ENCODE measurements at places on chromosomes 4 and X.

DNA sequence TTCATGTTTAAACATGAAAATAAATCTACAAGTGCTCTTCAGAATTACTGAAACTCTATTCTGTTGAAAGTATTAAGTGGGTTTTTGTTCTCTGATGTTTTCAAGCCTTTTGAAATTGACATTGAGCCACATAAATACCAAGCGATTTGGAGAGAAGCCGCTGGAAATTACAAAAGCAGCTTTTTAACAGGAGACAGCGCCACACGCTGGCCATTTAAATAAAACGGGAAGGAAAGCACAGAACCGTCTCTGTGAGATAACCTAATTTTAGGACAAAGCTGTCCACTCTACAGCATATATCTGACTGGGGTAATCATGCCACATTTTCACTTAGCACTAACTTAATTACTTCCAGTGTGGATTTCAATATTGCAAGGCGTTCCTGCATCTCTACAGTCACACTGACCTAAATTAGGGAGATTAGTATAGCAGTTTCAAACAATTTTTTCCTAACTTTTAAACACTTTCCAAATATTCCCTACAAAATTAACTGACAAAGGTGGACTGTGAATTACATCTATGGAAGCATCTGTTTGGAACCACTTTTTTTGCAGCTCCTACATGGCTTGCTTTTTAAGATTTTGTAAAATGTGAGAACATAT lies 6.8 kb upstream of the ANOS1 start:
- DNase-seq, result peak; percentile 18

DNA sequence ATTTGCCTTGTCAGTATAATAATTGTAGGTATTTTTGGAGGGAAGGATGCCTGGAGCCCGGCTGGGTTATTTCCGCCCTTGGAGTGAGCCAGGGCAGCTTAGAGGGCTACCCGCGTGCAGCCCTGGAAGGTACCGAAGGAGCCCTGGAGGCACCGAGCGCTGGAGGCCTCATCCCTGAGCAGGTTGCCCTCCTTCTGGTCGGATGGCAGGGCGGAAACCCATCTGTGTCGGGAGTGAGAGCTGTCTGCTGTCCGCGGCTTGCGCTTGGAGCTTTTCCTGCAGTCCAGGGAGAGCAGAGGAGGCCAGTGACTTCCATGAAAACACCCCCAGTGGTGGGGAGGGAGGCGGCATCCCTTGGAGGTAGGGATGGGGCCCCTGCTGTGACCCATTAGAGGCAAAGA lies 122.1 kb downstream of the TBL1X start:
- DNase-seq, result no peak

DNA sequence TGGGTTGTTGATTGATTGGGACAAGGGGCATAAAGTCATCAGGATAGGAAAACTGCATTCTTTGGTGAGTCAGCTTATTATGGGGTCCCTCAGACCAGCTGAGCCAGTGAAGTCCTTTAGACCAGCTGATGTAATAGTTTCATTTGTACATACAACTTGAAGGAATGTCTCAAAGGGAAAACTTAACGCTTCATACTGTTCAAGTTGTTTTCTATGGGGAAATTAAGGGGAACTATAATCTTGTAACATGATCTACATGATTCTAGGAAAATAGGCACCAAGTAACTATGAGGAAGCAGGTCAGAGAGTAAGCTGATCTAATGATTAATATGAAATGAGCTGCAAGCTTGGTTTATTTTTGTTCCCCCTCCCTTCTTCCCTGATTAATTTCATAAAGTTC lies 175.1 kb upstream of the GRID2 start:
- DNase-seq, result no peak

- DNase-seq, result no peak
These were observed 16.8 kb downstream of the SH3BP2 start for GRCh38 chr4:2809610-2810180.

- DNase-seq, result no peak
These were observed 190.8 kb upstream of the GK2 start for GRCh38 chr4:79598801-79599200.

DNA sequence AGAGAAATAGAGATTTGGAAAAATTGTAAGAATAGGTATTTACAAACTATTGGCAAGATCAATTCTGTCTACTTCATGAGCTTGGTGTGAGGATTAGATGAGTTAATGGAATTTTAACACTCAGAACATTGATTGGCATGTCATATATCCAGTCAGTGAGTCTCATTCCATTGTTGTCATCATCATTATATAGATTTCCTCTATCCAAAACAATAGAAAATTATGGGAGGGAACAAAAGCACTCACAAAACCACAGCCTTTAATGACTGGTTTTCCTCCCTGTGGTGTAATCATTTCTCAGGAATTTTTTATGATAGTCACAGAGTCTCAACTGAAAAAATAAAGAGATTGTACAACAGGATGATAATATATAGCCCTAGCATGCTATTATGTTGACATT lies 21.1 kb downstream of the KLHL5 start:
- peak; percentile 50 for DNase-seq

DNA sequence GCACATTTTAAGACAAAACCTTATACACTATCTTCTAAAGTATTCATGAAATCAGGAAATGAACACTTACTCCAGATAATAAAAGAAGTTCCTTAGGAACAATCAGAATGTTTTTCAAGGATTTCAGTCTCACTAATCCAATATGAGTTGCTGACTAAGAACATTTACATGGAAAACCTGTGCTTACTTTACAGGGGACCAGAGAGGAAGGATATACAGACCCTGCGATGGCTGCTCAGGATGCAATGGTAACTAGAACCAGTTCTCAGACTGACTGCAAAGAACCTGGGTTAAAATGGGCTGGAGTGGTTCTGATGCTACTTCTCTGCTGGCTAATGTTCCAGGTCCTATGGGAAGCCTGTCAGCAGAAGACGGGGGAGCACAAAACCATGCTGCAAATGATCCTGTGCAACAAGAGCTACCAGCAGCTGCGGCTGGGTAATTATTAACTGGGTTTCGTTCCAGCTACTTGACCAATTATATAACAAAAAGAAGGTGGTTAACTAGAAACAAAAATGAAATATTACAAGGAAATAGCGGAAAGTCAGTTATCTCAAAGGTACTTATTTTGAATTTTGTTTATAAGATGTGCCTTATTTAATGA lies 85.3 kb downstream of the ANXA10 start:
- no peak for DNase-seq

GRCh38 chr4:52856801-52857200 lies 5.3 kb upstream of the RASL11B start:
- no peak for DNase-seq

DNA sequence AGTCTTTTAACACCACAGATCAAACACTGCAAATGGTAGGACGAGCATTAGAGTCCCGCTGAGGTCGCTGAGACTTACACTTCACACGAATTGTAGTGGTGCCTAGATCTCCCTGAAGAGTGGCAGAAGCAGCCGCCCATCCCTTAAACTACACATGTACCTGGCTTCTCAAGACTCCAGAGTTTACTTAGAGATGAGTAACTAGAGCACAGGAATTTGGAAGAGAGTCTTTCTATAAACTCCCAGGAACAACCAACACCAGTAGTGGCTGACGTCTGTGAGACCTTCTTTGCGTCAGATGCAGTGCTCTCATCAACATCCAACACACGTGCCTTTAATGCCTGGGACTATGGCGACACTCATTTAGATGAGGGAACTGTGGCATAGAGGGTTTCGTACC lies 12.6 kb downstream of the SORBS2 start:
- DNase-seq, result no peak

GRCh38 chr4:1735215-1735614 lies 13.9 kb downstream of the TACC3 start:
- no peak for DNase-seq

GRCh38 chr4:109171070-109171469 lies 131.4 kb downstream of the COL25A1 start:
- no peak for DNase-seq

DNA sequence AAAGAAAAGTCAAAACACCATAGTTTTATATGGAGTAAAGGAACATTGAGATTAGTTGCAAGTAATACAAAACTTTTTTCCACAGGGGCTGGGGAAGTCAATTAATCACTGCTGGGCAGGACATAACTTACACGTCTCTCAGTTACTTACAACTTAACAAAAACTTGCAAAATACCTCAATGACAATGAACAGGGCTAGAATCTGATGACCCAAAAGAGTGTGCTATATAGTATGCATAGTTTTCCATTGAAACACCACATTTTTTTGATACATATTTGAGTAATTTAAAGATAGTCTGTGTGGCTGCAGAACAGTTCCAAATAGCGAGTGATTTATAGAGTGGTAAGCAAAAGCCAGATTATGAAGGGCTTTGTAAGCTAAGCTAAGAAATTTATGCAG lies 172.3 kb upstream of the TRPC5 start:
- no peak for DNase-seq

GRCh38 chr4:5998333-5998936 lies 19.8 kb downstream of the C4orf50 start:
- peak; percentile 50 for DNase-seq

DNA sequence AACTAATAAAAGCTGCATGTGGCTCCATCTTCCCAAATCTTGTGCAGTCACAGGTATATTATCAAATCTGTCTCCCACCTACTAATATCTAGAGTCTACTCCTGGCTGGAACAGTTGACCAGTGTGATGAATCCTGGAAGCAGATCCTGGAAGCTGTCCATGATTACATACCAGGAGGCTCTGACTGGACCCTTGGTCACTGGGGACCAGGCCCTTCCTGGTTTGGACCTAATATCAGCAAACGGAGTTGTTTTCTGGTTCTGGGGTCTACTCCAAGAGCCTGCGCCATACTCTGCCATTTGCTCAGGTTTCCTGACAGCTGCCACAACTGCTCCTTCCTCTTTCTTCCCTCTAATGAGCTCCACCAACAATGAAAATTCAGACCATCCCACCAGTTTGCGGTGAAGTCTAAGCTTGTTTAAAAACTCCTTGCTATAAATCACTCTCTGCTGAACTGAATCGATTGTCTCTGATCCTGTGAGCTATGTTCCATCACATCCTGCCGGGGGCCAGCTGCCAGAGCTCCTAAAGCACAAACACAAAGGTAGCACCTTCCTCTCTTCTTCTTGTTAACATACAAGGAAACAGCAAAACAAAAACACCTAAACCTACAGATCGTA lies 114.2 kb downstream of the PALLD start:
- DNase-seq, result peak; percentile 49

DNA sequence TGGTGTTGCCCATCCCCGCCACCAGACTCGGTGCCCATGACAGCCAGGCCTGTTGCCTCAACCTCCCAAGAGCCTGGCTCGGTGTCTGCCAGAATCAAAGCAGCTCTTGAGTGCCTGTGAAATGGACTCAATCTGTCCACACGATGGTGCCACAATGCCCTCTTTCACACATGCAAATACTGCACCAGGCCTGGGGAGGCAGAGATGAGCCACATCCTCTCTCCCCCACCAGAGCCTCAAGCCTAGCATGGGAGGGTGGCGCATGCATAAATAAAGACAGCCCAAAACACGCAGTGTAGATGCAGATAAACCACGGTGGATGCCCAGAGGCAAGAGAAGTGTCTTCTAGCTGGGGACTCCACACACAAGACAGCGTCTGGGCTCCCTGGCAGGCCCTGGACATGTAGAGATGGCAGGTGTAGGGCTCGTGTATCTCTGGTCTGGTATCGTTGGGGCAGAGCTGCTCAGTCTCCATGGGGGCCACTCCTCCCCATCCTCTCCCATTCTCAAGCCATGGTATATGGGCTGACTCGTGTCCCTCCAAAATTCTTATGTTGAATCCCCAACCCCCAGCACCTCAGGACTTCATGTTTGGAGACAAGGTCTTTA lies 65.6 kb downstream of the JAKMIP1 start:
- no peak for DNase-seq

- DNase-seq, result peak; percentile 30
These were observed 23.4 kb downstream of the ELF2 start for GRCh38 chr4:139153411-139154133.

DNA sequence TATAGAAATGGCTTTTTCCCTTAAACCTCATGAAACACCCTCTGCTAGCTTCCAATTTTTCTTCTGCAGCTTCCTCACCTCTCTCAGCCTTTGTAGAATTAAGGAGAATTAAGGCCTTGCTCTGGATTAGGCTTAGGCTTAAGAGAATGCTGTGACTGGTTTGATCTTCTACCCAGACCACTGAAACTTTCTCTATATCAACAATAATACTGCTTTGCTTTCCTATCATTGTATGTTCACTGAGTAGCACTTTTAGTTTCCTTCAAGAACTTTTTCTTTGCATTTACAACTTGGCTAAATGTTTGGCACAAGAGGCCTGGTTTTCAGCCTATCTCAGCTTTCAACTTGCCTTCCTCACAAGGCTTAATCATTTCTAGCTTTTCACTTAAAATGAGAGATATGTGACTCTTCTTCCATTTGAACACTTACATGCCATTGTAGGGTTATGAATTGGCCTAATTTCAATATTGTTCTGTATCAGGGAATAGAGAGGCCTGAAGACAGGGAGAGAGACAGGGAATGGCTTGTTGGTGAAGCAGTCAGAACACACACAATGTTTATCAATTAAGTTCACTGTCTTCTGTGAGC lies 28.2 kb downstream of the TMEM154 start:
- no peak for DNase-seq

DNA sequence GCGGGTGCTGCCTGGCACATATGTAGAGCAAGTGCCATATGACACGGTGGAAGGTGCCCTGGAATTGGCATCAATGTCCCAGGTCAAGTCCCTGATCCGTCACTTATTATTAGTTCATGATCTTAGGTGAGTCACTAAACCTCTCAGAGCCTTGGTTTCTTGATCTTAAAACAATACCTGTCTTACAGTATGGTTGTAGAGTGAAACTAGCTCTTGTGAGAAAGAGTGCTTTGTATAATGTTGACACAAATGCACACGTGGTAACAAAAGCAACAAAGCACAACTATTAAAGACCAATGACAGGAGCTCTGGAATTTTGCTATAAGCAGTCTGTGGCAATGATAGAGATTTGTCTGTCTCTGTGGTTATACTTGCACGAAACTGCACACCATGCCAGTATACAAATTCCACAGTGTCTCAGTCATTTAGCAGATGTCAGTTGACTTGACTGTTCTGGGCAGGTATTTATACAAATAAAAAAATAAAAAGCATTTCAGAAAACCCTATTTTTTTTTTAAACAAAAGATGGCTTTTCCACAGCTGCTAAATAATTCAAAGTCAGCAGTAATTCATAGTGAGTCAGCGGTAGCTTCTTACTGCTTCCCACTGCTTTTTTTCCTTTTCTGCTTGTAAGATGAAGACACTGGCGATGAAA lies 19.7 kb upstream of the ACSL1 start:
- peak; percentile 25 for DNase-seq

GRCh38 chr4:87419578-87420249 lies 2.7 kb upstream of the NUDT9 start:
- no peak for DNase-seq

- no peak for DNase-seq
These were observed 15.7 kb downstream of the C1QTNF7 start for GRCh38 chr4:15443371-15444160.

- DNase-seq, result peak; percentile 92
These were observed 50.0 kb downstream of the LUZP4 start for GRCh38 chrX:115339441-115340025.

- no peak for DNase-seq
These were observed 201.5 kb upstream of the KLF3 start for GRCh38 chr4:38462367-38463055.
